ENCODE measurements at places on chromosomes 7 and 10.

DNA sequence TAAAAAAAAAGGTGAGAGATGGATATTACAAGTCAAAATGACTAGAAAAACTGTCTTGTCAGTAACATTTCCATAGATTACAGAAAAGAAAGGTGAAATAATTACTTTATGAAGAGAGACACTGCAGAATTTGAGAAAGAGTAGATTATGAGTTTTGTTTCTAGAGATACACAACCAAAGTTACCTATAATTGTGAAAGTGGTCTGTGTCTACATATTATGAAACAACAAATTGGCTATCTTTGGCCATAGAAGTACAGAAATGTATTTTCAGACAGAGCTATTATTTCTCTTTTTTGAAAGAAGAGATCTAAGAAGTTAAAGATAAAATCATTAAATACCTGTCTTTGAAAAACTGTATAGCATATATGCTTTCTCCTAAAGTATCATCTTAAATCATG, 30.1 kb downstream of the KCND2 start:
- no peak for DNase-seq

DNA sequence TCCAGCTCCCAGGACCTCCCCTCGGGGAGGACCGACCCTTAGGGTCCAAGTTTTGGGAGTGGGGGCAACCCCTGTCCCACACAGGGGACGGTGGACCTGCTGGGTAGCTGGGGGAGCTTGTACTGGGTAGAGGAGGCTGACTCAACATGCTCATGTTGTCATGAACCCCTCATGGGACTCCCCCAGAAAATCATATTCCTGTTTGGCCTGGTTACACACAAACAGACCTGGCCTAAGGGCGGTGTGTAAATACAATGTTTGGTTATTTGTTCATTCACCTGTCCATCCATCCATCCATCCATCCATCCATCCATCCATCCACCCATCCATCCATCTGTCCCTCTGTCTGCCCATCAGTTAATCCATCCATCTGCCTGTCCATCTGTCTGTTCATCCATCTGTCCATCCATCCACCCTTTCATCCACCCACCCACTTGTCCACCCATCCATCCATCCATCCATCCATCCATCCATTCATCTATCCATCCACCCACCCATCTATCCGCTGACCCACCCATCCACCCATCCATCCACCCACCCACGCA, 92.9 kb downstream of the DNAJB6 start:
- DNase-seq = no peak

DNA sequence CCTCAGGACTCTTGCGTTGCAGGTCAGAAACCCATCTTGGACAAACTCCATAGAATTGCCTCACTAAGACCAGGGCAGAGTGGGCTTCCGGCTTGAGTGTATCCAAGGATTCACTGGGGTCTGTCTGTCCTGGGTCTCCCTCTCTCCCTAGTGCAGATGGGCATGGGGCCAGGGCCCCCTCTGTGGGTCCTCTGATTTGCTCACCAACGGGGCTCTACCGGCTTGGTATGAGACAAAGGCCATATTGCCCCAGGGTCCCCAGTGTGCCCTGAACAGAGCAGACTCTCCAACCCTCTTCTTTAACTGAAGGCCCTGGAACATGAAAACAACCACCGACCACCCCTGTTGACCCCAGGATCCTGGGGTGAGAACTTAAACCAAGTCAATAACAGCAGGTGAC, 68.2 kb upstream of the CHST15 start:
- no peak for DNase-seq

- no peak for DNase-seq
Measured at GRCh38 chr7:79401254-79401653, 52.2 kb downstream of the MAGI2 start.

DNA sequence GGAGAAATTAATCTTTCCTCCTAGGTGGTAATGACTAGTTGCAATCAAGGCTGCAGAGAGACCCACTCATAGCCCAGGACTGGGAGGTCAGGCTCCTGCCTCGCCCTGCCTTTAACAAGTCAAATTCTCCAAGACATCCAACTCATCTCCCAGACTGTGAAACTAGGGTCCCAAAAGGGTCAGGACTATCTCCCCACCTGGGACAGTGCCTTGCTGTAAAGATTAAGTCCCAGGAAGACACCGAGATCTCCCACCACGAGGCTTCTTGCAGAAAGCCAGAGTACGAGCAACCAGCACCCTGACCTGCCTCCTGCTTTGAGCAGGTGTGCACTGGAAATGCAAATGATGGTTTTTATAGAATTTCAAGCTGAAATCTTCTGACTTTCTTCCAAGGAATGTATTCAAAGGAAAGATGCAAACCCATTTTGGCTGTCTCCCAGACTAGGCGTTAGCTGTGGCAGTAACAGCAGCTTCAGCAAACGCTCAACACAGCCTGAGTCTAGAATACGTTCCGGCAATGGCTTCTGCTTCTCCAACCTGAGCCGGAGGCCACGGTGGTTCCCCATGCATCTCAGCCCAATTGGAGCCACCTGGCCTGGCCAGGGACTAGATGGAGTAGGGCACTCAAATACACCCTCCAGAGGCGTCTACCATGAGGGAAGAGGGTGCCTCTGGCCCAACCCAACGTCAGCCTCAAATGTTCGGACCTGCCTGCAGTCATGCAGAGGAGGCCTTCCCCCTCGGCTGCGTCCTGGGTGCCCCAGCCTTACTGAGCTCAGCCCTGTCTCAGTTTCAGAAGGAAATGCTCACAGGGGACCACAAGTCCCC, 170.4 kb downstream of the PRKAG2 start:
- no peak for DNase-seq

DNA sequence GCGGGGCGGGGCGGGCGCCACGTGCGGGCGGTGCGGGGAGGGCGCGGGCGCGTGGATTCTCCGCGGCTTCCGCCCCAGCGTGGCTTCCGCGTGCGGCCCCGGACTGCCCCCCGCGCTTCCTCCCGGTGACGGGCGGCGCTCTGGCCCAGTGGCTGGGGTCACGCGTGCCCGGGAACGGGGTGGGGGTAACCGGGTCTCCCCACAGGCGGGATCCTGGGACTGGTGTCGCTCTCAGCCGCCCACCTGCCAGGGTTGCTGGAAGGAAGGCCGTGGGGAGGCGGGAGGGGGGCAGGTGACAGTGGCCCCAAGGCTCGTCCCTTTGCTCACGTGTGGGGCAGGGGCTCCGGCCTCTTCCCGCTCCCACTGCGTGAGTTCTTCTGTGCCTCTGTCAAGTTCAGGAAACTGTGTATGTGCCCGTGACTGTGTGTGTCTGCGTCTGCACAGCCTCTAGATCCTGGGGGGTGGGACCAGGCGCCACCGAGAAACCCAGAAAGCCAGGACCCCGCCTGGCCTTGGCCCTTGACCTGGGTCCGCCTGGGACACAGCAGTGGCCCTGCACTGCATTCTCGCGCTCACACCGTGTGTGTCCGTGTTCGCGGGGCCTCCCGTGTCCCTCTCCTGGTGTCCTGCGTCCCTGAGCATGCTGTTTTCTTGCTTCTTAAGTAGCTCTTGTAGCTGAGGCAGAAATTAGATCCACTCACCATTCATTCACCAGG, 919 bp downstream of the MAFK start:
- DNase-seq = peak; percentile 36

GRCh38 chr10:130962240-130963051, 349.1 kb downstream of the TCERG1L start:
- DNase-seq = no peak

All from activated T-helper 1 cell treated with anti-CD3 and anti-CD28 coated beads, Interleukin-2, amount 50 U/mL, for 16 hours (primary cell).